CD4-positive, alpha-beta T cell treated with Interleukin-6 for 4 hours (primary cell): ENCODE measurements at places on chromosomes 3 and 15.
A peak's percentile ranks its signal among the peaks of the same experiment; 100 is the strongest.

DNA sequence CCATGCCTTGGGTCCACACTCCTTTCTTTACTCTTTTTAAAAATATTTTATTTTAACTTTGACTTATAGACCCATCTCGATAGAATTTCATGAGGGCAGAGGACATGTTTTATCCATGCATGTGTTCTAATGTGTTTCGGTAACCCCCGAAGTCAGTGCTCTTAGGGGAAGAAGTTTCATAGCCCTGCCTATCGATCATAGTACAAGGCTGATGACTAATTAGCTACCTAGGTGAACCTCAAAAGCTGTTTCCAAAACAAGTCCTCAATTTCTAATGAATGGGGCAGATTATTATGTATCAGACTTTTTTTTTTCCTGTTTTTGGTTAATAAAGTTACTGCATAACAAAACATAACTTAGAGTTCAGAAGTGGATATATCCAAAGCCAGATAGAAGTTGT is 82.0 kb downstream of the MBNL1 start:
- DNase-seq = no peak

DNA sequence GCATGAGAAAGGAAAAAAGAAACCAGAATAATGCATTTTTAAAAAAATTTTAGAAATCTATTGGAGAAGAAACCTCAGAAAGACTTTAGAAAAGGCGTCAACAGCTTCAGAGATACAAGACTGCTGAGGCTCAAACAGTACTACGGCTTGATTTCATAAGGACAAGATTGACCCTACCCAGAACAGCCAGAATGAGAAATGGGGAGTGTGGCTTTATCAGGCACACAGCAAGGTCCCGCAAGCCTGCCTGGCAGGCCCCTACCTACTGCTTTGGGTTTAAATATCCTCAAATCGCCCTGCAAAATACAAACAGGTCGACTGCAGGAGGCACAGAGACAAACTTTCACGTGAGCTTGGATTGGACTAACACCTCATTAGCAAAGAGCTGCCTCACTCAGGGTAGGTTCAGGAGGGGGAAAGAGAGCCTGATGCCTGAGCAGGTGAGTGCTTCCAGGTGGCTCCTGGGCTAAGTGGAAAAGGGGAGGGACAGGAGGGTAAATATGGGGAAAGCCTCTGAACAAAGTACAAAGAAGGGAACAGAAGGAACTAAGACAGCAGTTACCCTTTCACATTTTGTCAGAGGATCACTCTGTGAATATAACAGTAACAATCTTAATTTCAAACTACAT is 87.5 kb downstream of the RORA start:
- DNase-seq = no peak

DNA sequence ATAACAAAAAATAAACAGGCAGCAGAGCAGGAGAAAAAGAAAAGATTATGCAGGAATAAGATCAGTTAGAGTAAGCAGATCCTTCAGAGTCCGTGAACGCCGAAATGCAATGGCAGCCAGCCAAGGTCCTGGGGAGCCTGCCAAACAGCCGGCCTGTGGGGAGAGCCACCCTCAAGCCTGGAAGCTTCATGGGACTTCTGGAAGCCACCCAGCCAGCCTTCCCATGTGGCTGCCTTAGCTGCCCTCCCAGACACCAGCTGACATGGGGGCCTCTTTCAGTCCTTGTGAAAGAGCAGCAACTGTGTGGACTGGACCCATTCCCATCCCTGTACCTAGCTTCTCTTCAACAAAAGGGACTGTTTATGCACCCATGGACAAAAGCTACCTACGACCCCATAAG is 64.9 kb upstream of the RAD18 start:
- no peak for DNase-seq

GRCh38 chr3:133733226-133733625 is 13.0 kb upstream of the TF start:
- DNase-seq = no peak

DNA sequence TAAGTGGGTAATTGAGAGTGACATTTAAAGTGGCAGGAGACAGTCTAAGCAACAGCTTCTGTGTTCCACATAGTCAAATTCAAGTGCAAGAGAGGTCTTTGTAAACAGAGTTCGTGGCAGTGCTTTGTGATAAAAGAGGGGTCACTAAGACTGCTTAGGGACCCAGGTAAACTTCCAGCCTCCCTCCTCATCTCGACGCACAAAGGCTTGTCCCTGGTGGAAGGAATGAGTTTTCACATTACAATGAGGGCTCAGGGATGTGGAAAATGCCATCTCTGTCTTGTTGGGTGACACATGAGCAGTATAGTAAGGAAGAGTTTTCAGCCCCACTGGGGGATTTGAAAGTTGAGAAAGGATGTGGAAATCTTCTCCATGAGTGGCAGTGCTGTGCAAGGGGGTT is 7.3 kb downstream of the GMNC start:
- no peak for DNase-seq

- DNase-seq = peak; percentile 9
Measured at GRCh38 chr15:89575656-89576416, 567 bp downstream of the TICRR start.

DNA sequence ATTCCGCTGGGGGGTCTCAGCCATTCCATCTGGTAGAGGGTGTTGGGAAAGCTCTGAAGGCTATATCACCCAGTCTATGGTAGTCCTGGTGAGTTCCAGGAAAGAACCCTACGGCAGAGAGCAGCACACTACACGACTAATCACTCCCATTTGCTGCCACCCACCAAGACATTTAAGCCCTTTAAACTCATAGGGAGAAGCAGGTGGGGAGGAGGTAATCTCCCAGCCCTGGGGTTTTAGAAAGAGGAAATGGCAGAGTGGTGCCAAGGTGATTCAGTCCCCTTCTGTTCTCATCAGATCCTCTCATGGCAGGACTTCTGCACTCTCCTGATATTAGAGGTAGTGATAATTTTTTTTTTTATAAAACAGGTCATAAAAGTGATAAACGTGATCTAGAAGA is 10.6 kb upstream of the VWA5B2 start:
- no peak for DNase-seq

GRCh38 chr3:14141602-14142341 is 16.9 kb downstream of the TMEM43 start:
- DNase-seq = peak; percentile 15

- no peak for DNase-seq
Measured at GRCh38 chr15:40372981-40373380, 9.5 kb upstream of the KNSTRN start.

DNA sequence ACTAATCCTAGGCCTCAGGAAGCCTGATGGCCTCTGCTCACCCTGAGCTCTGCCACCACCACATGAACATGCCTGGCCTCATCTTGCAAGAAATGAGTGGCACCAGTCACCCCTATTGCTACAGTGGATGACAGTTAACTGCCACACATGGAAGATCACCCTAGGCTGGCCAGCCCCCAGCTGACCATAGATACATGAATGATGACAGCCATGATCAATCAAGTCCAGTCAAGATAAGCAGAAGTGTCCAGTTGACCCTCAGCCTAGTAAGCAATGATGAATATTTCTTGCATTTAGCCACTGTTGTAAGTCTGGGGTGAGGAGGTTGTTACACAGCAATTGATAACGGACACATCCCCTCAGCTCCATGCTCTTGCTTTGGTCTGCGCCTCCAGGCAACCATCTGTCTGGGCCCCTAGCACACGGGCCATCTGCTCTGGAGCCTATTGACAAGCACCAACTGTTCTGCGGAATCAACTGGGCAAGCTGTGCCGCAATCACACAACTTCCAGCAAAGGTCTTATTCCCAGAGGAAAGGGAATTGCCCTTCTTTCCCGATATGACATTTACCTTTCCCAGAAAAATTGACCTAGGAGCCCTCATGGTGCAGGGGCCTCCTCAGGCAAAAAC is 2.2 kb upstream of the LYZL4 start:
- DNase-seq = no peak

DNA sequence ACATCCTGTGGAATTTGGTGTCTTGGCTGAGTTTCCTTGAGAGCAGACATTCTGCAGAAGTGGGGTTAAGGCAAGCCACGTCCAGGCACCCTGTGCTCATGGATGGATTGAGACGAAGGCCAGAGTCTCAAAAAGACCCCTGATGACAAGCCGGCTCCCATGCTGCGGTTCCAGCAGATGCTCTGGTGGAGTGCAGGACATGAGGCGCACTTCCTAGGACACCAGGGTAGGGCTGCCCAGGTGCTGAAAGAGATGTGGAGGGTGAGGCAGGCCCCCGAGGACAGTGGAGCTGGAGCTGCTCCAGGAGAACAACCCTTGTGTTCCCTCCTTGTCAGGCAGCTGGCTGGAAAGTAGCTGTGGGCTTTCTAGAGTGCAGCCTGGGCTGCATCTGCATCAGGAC is 81.0 kb downstream of the ASB7 start:
- no peak for DNase-seq

DNA sequence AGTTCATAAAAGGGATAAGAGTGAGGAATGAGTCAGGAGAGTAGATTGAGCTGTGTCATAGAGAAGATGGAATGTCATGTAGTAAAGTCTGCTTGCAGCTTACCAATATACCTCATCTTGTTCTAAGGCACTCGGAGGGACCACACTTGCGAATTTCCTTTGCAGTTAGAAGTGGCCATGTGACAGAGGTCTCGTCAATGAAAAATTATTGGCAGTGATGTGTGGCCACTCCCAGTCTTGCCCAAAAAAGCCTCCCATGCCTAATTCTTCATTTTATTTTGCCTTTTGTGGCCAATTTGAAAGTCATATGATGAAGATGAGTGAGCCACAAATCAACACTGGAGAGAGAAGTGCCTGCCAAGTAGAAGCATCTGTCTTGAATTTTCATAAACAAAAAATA is 465.6 kb upstream of the ZNF385D start:
- DNase-seq = no peak

- DNase-seq = no peak
Measured at GRCh38 chr3:66270288-66270687, 49.5 kb downstream of the SLC25A26 start.

- no peak for DNase-seq
Measured at GRCh38 chr3:66397745-66398144, 103.1 kb downstream of the LRIG1 start.

DNA sequence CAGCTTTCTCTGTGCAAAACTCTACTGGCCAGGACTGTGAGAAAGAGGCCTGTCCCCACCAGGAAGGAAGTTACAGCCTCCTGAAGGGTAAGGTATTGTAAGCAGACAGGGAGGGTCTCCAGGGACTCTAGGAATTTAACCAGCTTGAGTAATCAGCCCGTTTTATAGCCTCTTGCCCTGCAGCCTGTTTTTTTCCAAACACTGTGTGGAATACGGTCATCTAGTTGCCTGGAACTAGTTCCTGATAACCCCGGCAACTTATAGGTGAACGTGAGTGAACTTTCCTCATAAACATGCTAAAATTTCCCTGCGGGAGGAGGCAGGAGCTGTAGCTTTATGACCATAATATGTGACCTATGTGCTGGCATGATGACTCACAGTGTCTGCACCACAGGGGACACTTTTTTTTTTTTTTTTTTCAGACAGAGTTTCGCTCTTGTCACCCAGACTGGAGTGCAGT is 60.1 kb upstream of the DAZL start:
- DNase-seq = no peak

DNA sequence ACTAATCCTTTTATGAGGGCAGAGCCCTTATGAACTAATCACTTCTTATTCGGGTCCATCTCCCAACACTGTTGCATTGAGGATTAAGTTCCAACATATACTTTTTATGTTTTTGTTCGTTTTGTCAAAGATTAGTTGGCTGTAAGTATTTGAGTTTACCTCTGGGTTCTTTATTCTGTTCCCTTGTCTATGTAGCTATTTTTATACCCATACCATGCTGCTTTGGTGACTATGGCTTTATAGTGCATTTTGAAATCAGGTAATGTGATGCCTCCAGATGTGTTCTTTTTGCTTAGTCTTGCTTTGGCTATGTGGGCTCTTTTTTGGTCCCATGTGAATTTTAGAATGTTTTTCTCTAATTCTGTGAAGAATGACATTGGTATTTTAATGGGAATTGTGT is 166.4 kb upstream of the KCNMB2 start:
- no peak for DNase-seq
